Spleen (tissue), 13 donors: ENCODE measurements at places on chromosomes 12 and 14.

GRCh38 chr12:69047990-69048389 lies 115.0 kb upstream of the CPM start:
- no peak for DNase-seq

DNA sequence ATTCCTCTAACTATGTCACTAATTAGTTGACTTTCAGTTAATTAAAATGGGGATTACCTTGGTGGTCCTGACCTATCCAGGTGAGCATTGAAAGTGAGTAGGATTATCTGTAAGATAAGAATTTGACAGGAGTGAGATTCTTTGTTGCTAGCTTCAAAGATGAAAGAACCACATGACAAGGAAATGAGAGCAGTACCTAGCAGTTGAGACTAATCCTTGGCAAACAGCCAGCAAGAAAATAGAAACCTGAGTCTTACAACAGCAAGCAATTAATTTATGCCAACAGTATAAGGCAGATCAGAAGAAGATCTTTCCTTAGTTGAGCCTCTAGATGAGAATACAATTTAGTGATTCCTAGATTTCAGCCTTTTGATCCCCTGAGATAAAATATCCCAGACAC lies 1058.4 kb downstream of the LRFN5 start:
- no peak for DNase-seq

DNA sequence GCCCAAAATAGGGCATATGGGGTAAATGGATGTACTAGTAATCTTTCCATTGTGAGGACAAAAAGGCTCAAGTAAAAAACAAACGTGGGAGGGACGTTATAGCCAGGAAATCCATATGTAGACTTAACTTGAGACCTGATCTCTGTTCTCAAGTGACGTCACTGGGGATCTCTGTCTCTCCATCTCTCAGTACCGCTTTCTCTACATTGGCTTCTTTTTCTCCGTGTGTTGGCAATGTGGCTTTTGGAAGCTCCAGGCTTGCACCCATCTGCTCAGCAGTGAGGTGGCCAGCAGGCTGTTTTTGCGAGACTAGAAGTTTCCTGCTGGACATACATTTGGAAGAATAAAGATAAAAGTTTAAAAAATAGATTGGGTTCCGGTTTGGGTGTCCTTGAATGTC lies 66.0 kb upstream of the NRXN3 start:
- no peak for DNase-seq

DNA sequence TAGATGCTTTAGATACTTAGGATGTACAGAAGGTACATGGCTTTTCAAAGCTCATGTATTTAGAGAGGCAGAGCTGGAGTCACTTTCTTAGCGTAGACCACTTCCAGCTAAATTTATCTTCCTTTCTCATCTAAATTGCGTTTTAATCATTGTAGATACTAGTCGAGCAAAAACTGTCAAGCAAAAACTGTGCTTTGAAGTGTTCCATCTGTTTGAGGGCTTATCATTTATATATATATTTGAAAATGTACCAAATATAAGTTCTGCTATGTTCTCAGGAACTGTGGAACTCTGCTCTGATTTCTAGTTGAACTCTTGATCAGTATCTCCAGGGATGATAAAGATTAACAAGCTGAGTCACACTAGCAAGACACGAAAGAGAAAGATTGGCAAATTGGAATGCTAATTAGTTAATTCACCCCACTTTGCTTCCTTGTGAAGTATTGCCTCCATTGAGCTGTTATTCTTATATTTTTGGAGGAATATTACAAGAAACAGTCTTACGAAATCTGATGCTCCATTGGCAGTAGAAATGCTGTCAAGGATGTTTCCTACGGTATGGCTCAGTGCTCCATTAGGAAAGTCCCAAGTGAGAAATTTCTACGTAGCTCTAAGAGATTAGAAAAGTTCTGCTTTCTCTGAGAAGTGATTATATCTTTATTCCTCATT lies 310.7 kb downstream of the AEBP2 start:
- DNase-seq = no peak

GRCh38 chr14:99393059-99393655 lies 87.5 kb downstream of the SETD3 start:
- no peak for DNase-seq

DNA sequence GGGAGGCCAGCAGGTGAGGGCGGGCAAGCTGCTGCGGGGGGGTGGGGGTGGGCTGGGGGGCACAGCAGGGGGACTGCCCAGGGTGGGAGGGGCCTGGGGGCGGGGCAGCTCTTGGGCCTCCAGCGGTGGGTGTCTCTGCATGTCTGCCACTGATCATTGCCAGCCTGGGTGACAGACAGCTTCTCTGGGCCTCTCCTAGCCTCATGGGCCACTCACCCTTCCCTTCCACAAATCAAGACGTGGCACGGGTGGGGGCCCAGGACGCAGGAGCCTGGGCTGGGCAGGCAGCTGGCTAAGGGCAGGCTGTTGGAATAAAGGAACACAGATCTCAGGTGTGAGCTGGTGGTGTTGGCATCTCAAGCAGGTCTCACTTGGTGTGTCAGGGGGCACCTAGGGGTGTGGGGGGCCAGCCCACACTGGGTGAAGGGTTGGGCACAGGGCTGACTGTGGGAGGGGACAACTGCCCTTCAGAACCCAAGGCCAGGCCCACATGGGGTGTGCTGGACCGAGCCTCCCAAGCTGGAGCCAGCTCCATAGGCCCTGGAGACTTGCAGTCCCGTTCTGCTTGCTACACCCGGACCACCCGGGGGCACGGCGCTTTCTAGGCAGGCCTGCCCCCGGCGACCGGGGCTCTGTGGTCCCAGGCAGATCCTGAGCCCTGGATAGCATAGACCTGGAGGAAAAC lies 3.0 kb downstream of the TEDC1 start:
- DNase-seq = peak; percentile 70

GRCh38 chr14:56514663-56515371 lies 64.8 kb upstream of the TMEM260 start:
- DNase-seq = no peak

DNA sequence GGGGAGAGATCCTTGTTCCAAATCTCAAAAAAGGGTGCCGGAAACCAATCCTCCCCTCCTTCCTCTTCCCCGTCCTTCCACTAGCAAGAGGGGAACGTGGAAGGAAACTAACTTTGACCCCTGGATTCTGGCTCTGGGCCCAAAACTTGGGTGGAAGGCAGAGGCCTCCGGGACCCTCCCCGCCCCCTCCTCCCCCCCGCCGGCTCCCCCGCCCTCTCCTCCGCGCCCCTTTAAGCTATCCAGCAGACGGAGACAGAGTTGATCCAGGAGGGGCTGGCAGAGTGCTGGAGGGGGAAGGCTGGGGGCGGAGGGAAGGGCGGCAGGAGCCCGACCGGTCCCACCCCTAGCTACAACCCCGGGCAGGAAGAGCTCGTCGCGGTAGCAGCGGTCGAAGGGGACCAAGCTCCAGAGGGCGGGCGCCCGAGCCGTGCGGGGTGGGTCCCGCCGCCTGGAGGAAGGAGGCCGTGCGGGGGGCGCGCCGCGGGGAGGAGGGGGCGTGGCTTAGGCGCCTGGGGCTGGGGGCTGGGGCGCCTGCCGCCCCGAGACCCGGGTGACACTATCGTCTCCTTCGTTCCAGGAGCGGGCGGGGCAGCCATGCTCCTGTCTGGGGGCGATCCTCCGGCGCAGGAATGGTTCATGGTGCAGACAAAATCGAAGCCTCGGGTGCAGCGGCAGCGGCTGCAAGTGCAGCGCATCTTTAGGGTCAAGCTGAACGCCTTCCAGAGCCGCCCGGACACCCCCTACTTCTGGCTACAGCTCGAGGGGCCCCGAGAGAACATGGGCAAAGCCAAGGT lies at the start of gene NYNRIN:
TSS of gene NYNRIN (plus strand) at position 351 of the 794 bp plus-strand sequence. CDS start at position 595, 244 bp downstream.
- peak; percentile 85 for DNase-seq

DNA sequence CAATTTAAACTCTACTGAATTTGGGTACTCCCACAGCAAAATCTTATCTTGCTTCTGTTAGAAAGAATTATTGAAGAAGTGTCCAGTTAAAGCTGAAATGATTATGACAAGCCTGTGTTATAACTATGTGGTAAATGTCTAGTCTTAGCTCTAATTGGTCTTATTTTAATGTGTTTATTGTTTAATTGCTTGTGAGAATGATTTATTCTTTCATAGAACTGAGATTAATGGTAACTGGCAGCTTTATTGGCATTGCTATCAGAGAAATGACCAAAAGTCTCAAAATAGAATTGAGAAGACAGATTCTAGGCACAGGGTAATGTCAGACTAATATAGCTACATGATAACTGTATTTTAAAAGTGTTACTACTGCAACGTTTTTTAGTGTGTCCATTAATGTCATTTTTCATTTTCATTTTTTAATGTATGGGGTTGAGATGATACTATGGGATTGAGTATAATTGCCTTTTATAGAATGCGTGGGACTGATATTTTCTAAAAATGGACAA lies 458.7 kb downstream of the AEBP2 start:
- no peak for DNase-seq

DNA sequence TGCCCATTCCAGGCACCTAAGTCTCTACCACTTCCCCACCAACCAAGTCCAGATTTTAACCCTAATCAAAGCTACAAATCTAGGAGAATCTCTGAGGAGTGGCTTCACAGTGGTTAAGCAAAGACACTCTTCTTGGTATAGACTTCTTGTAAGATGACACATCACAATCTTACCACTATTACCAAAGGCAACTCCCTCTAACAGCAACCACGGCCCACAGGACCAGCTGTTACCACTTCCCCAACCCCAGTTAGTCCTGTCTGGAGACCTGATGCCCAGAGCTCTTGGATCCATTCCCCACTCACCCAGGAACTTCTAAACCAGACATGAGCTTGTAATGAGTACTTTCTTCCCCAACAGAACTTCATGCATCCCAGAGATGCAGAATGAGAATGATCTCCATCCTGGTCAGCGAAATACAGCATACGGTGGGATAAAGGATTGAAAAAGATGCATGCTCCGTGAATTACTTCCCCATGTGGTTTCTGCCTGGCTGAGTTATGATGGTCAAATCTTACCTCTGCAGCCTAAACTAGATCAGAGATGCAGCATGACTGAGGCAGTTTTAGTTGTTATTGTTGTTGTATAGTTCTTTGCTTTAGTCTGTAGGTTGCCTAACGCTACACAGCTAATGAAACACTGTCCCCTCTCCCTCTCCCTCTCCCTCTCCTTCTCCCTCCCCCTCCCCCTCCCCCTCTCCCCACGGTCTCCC lies 87.7 kb upstream of the FOXN3 start:
- peak; percentile 69 for DNase-seq

GRCh38 chr12:57755454-57756372 lies 810 bp downstream of the MARCHF9 start:
- DNase-seq = peak; percentile 91

DNA sequence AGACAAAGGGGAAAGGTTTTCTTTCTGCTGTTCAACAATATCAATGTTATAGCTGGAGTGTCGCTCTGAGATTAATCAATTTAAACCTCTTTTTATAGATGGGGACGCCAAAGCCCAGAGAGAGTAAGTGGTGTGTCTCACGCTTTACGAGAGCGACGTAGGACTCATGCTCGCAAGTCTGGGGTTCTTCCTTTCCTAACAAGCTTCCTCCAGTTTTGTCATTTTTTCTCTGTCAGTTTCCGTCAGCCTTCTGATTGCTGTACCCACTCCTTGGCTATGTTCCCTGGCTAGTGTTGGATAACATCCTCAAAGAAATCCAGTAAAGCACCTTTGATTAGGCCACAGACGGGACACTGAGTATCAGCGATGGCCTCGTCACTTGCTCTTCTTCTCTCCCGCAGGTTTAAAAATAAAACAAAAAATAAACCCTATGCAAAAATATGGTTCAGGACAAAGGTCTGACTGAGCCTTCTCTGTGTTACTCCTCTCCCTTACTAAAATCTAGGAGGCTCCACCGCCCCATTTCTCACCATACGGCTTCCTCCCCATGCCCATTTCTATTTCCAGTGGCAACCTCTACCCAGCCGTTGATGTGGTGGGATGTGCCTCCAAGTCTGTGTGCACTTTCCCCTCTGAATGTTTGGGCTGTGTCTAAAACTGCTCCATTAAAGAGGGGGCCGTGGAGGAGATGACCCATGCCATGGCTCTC lies 172.7 kb upstream of the PARP11 start:
- DNase-seq = no peak

- peak; percentile 47 for DNase-seq
Measured at GRCh38 chr12:1829306-1829900, 9.0 kb downstream of the LRTM2 start.

DNA sequence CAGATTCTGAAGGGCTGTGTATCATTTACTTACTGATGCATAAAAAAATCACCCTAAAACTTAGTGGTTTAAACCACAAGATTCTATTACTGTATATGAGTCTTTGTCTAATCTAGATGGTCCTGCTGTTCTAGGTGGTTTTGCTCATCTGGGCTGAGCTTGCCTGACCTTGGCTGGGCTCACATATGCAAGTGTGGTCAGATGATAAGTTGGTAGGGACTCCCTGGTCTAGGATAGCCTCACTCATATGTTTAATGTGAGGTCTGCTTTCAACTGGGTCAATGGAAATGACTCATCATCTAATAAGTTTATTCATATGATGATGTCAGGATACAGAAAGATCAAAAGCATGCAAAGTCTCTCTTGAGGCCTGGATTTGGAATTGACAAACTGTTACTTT lies 887.8 kb downstream of the TRHDE start:
- DNase-seq = no peak

DNA sequence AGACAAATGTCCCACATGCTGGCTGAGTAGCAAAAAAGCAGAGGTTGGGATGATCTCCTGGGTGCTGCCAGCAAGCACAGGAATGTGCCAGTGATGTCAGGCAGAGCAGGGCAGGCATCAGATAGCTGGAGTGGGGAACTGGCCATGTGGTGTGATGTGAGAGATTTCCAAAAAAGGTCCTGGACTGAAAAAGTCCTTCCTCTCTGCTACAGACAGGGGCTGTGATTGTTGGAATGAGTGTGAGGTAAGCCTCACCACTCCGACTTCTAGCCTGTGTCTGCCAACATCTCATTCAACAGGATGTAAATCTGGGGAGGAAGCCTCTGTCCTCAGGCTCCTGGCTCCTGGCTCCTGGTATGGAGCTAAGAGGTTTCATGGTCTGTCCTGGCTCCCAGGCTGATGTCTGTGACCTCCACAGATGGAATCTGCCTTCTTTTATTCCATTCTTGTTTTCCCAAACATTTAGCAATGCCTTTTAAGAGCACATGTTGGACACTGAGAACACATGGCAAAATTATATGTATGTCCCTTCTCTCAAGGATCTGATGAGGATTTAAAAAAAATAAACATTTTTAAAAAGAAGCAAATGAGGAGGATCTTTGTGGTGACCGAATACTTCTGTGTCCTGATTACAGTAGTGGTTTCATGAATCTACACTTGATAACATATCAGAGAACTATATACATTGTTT lies 50.1 kb upstream of the STK38L start:
- no peak for DNase-seq

DNA sequence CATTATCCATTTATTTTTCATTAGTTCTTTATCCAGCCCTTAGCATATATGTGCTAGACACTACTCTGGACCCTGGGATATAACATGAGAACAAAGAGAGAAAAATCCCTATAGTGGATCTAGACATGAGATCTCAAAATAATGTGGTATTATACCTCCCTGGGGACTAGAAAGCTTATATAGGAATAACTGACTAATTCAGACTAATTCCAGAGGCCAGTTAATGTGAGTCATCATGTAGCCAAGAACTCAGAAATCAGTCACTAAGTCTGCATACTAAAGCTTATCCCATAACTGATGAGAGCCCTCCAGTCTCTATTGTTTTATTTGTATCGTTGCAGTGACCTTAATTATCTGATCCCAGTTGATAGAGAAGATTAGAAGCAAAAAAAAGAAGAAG lies 267.1 kb upstream of the RGS6 start:
- DNase-seq = no peak

- DNase-seq = no peak
Measured at GRCh38 chr14:30974628-30975027, 50.8 kb upstream of the AP4S1 start.
